Stimulated activated CD8-positive, alpha-beta memory T cell treated with anti-CD3 and anti-CD28 coated beads, Interleukin-4, amount 100 ng/mL, for 24 hours (primary cell): ENCODE measurements at places on chromosomes 11 and 22.

GRCh38 chr22:35530700-35531099, 9.9 kb upstream of the RASD2 start:
- no peak for DNase-seq

GRCh38 chr11:16935518-16936302, 78.5 kb downstream of the PLEKHA7 start:
- DNase-seq, result no peak

GRCh38 chr22:20495861-20496681, 476 bp upstream of the KLHL22 start:
- peak; percentile 90 for DNase-seq

DNA sequence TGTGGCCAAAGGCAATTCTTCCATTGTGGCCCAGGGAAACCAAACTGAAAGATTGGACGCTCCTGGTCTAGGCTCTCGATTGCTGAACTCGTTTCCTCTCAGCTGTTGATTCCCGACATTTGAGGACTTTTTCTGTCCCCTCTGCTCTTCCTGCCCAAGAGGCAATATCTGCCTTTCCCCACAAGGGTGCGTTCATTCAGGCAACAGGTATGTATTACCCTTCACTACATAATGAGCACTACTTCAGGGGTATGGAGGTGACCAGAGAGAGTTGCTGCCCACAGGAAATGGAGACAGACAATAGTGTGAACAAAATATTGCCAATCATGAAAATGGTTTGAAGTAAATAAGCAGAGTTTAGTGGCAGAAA, 8.2 kb downstream of the PTH start:
- no peak for DNase-seq

- DNase-seq, result no peak
These were observed 10.7 kb downstream of the LSP1 start for GRCh38 chr11:1863352-1864216.
